Cerebellum (tissue), 4 donors: ENCODE measurements at places on chromosomes 2 and 18.

- DNase-seq: no peak
These were observed 118.8 kb upstream of the MAP2 start for GRCh38 chr2:209305026-209305425.

GRCh38 chr2:190528521-190529001 lies 6.0 kb downstream of the NEMP2 start:
- no peak for DNase-seq

DNA sequence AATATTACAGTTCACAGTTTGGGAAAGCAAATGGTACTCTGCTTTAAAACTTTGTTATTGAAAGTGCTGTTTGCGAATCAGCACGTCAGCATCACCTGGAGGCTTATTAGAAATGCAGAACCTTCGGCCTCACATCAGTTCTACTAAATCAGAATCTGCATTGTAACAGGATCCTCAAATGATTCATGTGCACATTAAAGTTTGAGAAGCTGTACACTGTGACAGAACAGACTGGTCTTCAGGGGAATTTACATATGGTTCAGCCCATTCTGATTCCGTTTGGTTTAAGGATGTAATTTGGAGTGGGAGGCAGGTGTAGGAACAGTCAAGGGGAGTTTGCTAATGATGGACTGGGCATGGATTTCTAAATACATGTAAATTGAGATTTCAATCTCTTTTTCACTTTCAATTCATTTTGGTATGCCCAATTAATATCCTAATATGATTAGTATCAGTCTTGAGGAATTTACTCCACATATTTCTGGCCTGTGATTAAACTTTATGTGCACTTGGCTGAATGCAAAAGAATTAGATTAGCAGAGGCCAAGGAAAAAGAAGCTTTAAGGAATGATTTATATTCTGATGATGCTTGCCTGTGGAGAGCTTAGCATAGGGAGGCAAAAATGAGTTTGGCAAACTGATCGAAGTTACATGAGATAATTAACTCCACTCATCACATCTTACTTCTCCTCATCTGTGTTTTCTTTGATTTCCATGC lies 248.8 kb downstream of the XIRP2 start:
- DNase-seq: no peak

GRCh38 chr2:50207881-50208280 lies 824.1 kb downstream of the NRXN1 start:
- DNase-seq: peak; percentile 42

- DNase-seq: peak; percentile 27
These were observed 70.3 kb downstream of the HAUS1 start for GRCh38 chr18:46174342-46175041.

- DNase-seq: no peak
These were observed 226.4 kb upstream of the HS6ST1 start for GRCh38 chr2:128545085-128545484.

DNA sequence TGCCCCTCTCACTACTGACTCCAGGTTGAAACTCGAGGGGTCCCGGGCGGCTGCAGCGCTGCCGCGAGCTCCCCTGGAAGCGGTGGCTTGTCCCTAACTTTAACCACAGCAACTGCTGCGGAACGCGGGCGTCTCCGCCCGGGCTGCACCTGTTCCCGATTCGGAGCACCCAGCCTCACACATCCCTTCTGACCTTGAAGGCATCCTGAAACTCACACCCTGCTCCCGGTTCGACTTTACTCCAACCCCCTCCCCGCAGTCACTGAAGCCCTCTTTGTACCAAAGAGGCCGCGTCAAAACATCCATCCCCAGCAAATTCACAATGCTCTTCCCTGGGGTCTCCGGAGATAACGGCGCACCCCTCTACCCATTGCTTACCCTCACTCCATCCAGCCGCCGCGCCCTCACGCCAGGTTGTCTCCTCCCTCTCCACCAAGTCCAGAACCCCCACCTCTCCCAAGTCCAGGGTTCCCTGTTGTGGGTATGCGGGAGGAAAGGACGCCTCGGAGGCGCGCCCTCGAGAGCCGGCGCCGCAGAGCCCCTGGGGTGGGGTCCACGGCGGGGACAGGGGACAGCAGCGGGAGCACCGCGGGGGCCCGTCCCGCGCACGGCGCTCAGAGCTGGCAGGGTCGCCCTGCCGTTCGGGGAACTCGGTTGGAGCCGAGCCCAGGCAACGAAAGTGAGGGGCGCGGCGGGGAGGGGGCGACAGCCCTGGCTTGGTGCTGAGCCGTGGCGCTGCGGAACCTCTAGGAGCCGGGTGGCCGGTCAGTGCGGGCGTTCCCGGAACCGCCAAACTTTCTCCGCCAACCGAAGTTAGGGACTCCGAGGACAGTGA lies 934 bp downstream of the MYO5B start:
- DNase-seq: no peak

GRCh38 chr2:219125225-219125885 lies 35.3 kb downstream of the NHEJ1 start:
- DNase-seq: no peak

GRCh38 chr18:44896846-44897245 lies 216.2 kb downstream of the SETBP1 start:
- DNase-seq: no peak

GRCh38 chr2:220619525-220620220 lies 952.4 kb downstream of the EPHA4 start:
- DNase-seq: no peak

- DNase-seq: no peak
These were observed 61.0 kb downstream of the TMEM163 start for GRCh38 chr2:134657650-134658250.

GRCh38 chr2:2579814-2580213 lies 248.7 kb upstream of the MYT1L start:
- no peak for DNase-seq

DNA sequence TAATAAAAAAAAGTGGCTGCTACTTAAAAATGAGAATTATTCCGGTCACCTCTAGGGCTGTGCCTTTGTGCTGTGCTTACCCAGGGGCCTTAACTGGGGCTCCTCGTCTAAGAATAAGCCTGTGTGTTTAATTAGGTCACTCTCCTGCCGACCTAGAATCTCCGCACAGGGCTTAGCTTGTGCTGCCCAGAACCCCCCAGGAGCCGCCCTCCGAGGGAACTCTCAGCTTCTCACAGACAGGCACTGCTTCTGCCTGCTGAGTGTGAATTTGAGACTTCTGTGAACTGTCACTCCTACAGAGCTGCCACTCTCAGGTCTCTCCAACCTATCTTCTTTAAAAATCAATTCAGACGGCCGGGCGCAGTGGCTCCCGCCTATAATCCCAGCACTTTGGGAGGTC lies 11.9 kb upstream of the NT5DC4 start:
- no peak for DNase-seq

DNA sequence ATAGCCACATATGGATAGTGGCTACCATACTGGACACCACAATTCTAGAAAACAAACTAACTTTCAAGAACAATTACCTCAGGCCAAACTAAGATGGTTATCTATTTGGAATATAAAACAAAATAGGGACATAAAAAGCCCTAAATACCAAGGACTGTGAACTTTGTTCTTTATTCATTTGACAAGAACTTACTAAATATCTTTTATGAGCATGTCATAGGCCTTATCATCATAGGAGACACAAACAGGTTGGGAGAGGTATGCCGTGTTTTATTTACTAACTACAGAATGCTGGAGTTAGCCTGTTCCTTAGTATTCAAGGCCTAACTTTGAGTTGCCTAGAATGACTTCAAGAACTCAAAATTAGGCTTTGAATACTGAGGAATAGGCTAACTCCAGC lies 32.1 kb downstream of the CCDC93 start:
- no peak for DNase-seq

DNA sequence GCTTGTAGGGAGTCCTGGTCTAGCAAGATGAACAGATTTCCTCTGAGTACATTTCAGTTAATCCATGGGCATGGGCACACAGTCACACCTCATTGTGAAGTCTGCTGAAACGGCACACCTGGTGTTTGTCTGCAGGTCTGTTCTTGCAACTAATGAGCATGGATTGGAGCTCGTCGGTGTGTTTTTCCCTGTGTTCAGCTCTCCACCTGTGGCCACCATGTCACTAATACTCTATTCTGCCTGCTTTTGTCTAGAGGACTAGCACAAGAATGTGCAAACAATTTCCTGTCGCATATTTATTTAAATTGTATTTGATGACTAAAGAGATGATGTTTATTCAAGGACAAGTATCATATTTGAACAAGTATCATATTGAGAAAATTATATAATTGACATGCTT lies 24.5 kb upstream of the PPP4R1 start:
- no peak for DNase-seq

GRCh38 chr18:76565238-76566173 lies 70.5 kb upstream of the ZNF516 start:
- peak; percentile 5 for DNase-seq

DNA sequence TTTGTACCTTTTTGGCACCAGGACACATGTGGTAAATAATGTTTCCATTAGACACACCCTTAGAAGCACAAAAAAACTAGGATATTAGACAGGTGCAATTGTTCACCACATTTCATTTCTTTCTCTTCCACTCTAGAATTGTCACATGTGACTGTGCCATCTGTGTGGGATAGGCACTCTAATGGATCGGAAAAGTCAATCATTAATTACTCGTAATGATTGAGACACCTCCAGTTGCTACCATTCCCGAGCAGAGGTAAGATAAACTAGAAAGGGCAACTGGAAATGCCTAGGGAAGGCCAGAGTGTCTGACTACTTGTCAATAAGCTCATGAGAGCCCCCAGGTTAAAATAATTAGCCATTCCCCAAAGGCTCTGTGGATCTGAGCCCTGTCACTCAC lies 59.9 kb downstream of the METTL4 start:
- DNase-seq: no peak

- no peak for DNase-seq
These were observed 155.6 kb upstream of the HS6ST1 start for GRCh38 chr2:128474036-128474955.

DNA sequence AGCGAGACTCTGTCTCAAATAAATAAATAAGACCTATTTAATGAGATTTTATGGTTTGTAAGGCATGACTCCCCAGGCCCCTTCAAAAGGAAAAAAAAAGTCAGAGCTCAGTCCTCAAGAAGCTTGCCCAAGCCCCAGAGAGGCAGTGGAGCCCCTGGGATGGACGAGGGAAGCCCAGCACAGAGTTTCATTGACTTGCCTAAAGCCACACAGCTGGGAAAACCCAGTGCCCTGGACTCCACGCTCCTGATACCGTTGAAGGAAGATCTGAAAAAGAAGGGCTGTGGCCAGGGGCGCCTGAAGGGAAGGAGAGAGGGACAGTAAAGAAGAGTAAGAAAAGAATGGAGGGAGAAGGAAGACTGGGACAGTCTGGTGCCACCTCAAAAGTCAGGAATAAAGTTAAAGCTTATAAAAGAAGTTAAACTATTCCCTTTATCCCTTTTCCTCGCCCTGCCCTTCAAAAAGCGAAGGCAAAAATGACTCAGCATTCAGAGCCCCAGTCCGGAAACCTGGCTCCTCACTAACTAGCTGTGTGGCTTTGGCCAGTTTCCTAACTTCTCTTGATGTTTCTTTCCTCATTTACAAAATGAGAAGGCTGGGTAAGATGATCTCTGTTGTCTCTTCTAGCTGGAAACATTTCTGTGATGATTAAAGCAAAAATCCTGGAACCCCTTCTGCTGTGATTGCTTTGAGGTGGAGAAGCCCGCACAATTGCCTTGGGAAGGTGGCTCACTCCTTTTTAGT lies 46.7 kb downstream of the LYPD1 start:
- DNase-seq: no peak

GRCh38 chr2:86791573-86791972 lies 860 bp upstream of the CD8A start:
- DNase-seq: no peak

DNA sequence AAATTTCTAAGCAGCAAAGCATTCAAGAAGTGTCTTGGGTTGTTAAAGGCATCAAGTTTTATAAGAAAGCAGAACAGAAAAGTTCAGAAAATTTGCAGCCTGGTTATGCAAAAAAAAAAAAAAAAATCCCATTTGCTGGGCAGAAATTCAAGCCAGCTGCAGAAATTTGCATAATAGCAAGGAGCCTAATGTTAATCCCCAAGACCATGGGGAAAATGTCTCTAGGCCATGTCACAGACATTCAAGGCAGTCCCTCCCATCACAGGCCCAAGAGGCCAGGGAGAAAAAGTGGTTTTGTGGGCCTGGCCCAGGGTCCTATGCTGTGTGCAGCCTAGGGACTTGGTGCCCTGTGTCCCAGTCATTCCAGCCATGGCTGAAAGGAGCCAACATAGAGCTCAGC lies 269.0 kb upstream of the SLC39A10 start:
- no peak for DNase-seq

DNA sequence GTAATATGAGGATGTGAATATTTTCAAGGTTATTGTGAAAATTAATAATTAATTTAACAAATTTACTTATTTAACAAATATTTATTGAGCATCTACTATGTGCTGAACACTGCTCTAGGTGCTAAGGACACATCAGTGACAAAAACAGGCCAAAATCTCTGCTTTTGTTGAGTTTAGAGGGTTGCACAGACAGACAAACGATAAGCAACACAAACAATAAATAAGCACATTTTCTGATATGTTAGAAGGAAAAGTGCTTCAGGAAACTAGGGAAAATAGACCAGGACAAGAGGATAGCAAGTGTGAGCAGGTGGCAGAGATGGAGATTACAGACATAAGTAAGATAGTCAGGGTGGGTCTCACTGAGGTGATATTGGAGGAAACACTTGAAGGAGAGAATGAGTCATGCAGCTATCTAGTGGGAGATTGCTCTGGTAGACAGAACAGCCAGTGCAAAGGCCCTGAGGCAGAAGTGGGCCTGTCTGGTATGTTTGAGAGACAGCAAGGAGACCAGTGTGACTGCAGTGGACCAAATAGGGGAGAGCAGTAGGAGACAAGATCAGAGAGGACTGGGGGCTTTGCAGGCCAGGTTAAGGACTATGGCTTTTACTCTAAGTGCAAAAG lies 38.3 kb downstream of the SFXN5 start:
- DNase-seq: no peak

DNA sequence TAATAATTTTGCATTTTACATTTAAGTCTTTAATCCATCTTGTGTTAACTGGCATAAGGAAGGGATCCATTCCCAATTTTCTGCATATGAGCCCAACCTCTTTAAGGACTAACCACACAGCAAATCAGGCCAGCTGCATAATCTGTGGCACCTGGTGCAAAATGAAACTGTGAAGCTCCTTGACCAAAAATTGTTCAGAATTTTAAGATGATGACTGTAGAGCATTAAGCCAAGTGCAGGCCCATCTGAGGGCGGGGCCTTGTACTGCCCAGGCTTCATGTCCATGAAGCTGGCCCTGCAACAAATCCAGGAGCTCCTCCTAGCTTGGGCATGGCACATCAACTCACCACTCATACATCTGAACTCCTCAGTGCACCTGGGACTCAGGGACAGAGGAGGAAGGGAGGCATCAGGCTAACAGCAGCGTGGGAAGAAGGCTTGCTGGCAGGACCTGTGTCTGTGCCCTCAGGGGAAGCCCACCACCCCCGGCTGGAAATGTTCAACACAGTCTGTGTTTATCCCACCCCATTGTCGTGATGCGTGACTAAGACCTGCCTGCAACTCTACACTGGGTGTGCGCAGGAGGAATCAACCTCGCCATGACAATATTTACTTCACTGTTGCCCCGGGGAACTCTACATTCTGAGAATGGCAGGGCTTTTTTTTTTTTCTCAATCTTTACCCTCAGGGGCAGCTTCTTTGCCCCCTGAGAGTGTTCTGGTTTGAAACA lies 128.9 kb upstream of the SIX2 start:
- no peak for DNase-seq
